Renal pelvis (tissue), 12 donors: ENCODE measurements at places on chromosomes 3 and 15. TPM values are rescaled to one million over a fixed set of nuclear protein-coding genes. Genes with fewer than 3 reads are reported as not detected.

INAFM2 gene
- 9.9 TPM for polyA plus RNA-seq

CYP1A1 gene
- polyA plus RNA-seq: not detected

ACAN gene
- 3.0 TPM for polyA plus RNA-seq

ADAMTS7 gene
- 25.2 TPM for polyA plus RNA-seq

GOLGA8S gene
- 1.6 TPM for polyA plus RNA-seq

FHIT gene
- polyA plus RNA-seq: 28.2 TPM

ENTPD3 gene
- polyA plus RNA-seq: 1.8 TPM

ASB14 gene
- polyA plus RNA-seq: 0.97 TPM

MYL3 gene
- 25.0 TPM for polyA plus RNA-seq

ECE2 gene
- 0.04 TPM for polyA plus RNA-seq
